ENCODE measurements at places on chromosomes 1 and 21.

DNA sequence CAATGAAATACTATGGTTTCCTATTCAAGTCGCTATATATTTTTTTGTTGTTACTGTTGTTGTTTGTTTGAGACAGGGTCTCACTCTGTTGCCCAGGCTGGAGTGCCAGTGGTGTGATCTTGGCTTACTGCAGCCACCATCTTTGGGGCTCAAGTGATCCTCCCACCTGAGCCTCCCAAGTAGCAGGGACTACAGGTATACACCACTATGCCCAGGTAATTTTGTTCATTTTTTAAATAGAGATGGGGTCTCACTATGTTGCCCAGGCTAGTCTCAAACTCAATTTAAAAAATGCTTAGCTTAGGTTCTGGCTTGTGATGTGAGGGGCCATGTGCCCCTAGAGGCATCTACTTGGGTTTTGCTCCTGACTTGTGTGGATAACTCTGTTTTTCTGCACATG lies 9.8 kb downstream of the RABIF start:
- DNase-seq: no peak

- DNase-seq: no peak
Observed at GRCh38 chr1:237239248-237239647, 197.3 kb downstream of the RYR2 start.

GRCh38 chr1:9835758-9836631 lies 12.2 kb upstream of the CLSTN1 start:
- DNase-seq: no peak

- peak; percentile 49 for DNase-seq
Observed at GRCh38 chr21:16634515-16634914, 878.3 kb upstream of the CXADR start.

DNA sequence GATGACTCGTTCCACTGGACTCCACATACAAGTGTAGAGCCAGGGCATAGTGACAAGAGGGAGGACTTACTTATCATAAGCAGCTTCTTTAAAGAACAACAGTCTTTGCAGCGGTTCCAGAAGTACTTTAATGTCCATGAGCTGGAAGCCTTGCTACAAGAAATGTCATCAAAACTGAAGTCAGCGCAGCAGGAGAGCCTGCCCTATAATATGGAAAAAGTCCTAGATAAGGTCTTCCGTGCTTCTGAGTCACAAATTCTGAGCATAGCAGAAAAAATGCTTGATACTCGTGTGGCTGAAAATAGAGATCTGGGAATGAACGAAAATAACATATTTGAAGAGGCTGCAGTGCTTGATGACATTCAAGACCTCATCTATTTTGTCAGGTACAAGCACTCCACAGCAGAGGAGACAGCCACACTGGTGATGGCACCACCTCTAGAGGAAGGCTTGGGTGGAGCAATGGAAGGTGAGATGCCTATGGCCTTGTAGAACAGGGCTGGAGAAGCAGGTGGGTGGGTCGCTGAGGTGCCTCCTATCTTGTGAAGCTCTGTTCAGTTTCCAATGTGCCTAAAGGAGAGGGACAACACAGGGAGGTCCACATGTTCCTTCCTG lies 12.1 kb downstream of the MIA3 start:
- no peak for DNase-seq

Measured in spinal cord (tissue), 10 donors.